ENCODE measurements at places on chromosomes 3 and 15.

DNA sequence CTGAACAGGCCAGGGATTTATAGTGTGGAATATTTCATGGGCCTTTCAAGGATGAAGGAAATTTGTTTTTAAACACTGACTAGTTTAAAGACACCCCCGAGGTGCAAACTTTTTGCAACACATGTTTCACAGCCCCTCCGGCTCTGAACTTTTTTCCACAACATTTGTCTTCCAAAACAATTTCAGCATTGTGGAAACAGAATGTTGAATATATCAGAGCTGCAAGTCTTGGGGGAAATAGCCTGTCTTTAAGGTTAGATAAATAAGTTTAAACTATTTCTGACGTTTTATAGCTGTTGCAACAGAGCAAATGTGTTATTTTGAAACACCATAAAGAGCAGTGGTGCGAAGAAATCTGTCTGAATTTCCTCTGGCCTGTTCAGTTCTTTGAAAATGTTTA is 229.2 kb upstream of the GOLGA6L4 start:
- no peak for DNase-seq

DNA sequence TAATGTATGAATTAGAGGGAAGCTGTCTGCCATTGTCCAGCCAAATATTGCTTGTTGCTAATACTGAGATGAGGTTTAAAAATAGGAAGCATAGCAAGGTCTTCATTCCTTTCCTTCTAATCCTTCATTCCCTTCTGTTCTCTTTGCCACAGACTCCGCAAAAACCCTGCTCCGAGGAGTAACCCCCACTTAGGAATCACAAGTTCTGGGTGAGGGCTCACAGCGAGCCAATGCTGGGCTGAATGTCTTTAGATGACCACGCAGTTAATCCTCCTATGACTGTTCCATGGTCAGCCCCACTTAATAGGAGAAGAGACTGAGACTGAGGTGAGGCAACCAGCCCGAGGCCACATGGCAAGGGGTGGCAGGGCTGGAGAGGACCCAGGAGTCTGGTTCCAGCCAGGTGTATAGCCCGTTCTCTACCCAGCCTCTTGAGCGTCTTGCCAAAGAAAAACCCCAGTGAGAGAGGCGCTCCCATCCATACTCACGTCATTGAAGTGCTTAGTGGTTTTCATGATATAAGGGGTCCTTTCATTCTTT is 44.9 kb upstream of the CTSH start:
- no peak for DNase-seq

- no peak for DNase-seq
Measured at GRCh38 chr3:150898046-150898754, 7.0 kb downstream of the MINDY4B start.

DNA sequence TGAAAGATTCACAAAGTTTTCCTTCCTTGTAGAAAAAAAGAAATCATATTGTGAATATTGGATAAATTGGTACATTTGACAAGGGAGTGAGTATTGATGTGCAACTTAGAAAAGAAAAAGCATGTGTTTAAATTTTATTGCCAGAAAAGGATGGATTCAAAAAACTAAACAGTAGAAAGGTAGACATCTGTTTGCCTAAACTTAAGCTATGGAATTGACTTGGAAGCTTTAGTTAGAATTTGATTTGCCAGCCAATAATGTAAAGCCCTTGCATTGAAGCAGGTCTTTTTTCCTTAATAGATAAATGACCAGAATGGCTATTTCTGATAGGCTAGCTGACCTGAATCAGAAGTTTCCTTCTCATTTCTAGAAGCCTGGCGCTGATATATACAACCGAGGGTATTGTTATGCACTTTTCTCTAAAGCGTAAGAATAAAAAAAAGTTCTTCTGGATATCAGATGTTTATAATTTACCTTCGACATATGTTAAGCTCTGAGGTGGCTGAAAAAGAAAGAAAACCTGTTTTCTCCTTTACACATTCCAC is 4.2 kb downstream of the RARB start:
- no peak for DNase-seq

DNA sequence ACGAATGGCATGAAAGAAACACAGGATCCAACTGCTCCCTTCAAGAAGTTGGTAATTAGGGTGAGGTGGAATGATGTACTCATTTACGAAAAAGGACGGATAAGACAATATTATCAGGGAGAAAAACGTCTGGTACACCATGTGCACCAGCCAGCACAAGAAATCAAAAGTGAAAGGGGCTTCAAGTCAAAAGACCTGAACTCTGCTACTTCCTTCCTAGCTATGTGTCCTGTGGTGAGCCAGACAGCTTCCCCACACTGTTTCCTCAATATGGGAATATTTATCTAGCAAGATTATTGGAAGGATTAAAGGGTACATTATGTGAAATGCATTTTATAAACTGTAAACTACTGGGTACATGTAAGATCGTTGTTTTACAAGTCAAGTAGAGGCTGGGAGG is 33.9 kb downstream of the RAB27A start:
- DNase-seq = no peak

GRCh38 chr15:80835336-80835735 is 56.2 kb downstream of the CEMIP start:
- no peak for DNase-seq

DNA sequence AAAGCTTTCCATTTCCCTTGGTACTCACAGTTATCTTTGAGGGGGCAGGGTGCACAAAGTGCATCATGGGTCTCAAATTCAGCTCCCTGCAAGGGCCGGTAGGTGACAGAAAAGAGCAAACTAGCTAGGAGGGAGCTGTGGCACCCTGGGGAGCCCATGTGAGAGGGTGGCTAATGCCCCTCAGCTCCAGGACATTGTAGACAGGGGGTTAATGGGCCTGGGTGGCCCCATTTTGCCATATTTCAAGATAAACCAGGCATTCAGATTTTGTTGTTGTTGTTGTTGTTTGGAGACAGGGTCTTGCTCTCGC is 3.7 kb upstream of the SLC6A6 start:
- no peak for DNase-seq

DNA sequence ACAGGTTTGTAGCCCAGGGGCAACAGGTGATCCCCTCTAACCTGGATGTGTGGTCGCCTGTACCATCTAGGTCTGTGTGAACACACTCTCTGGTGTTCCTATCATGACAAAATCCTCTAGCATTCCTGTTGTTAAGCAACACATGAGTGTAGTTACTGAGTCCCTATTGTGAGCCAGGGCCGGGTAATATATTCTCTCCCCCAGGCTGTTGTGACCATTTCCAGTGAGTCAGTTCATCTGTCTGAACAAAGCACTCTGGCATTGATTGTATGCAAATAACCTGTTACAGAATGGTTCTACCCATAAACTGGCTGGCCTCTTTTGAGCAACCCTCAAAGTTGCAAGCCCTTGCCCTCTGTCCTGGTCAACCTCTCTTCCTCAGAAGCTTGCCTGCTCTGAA is 2.6 kb upstream of the FLNB start:
- DNase-seq = no peak

GRCh38 chr15:72771329-72771725 is 12.2 kb downstream of the ADPGK start:
- DNase-seq = no peak

DNA sequence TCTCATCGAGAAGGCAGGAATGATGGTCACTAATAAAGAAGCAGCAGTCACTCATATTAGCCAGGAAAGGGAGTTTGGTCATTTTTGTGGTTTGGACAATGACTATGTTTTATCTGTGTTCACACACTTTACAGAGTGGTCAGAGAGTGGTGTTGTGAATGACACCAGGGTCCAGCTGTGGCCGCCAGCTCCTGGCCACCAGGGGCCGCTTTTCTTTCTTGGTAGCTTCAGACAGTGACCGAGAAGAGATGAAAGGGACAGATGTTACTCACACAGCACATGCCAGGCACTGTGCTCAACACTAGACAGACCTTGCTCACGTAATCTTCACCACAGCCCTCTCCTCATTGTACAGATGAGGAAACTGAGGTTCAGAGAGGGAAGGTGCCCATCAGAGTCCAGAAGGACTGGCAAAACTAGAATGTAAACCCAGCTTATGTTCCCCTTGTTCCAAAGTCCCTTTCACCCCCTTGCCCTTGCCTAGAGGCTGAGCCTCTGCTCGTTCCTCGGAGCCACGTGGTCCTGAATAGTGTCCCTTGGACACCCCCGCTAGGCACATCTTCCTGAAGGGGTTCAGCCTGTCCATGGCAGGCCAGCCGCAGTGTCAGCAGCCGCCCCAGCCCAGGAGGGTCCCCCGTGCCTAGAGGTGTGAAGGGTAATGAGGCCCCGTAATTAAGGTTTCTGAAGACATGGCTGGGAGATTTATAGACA is 55.6 kb downstream of the CYP11A1 start:
- DNase-seq = no peak

DNA sequence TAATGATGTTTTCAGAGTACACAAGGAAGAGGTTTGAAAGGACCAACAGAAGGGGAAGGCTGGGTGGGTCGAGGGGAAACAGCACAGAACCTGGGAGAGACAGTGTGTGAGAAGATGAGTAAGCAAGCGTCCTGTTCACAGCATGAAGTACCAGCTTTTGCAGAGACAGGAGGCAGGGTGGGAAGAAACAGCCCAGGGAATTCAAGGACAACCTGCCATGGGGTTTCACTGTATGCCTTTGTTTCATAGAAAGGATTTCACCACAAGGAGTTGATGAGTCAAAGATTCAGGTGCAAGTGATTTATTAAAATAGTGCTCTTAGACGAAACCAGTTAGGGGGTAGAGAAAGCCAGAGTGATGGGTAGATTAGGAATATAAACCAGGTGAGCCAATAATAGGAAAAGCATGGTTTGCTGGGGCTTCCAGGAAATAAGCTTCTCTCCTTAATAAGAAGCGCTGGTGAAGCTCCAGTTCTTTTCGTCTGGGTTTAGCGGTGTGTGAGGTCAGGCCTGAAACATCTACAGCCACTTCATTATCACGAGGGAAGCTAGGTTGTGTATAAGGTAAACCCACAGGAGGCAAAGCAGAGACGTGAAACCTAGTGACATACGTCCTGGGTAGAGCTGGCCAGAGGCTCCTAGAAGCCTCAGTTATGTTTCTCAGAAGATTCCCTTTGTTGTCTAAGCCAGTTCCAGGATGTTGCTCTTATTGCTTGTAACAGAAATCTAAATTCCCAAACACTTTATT is 3.9 kb downstream of the HHLA2 start:
- DNase-seq = no peak

DNA sequence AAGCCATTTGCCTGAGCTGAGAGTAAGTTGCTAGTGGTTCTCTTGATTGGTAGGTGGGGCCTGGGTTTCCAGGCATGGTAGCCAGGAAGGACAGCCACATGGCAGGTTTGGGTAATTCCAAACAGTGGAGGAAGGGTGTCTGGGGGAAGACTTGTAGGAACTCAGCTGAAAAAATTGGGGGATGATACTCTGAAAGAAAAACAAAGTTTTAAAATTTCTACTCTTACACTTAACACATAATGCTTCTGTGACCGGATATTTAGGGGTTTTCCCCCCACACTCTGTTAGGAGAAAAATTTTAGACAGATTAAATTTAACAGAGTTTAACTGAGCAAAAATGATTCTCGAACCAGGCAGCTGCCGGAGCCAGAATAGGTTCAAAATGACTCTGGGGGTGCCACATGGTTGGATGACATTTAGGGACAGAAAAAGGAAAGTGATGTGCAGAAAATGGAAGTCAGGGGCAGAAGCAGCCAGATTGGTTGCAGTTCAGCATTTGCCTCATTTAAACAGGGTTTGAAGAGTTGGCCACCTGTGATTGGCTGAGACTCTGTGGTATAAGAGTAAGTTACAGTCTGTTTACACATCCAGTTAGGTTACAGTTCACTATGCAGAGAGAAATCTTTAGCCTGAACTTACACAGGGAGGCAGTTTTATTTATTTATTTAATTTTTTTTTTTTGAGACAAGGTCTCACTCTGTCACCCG is 8.1 kb downstream of the B2M start:
- peak; percentile 46 for DNase-seq

DNA sequence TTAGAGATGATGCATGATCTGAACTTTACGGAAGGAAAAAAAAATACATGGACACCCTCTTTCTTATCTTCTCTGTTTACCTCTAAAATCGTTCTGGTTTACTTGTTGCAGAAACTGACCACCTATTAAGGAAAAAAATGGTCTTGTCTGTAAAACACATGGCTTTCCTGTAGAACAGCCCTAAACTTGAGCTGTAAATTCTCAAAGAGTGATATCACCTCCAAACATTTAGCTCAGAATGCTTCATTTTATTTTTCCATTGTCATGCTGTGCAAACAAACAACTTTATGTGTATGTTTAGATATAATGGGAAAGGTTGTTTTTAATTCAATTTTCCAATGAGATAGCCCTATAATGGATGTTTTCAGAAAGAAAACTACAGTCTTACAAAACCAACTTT is 237.4 kb upstream of the NR2F2 start:
- DNase-seq = no peak

- DNase-seq = no peak
Measured at GRCh38 chr3:50627407-50628051, 10.6 kb downstream of the MAPKAPK3 start.

Measured in effector CD4-positive, alpha-beta T cell (primary cell).